ENCODE measurements at places on chromosomes 1 and 21.

- H3K4me3 ChIP-seq, result no peak overlapping the region
- H3K4me1 ChIP-seq, result peaks cover 4% of the 10 kb centered on the region
Observed at GRCh38 chr1:172167796-172168596, 252.5 kb upstream of the C1orf105 start.

- DNase-seq, result no peak
- no peak overlapping the region for H3K27ac ChIP-seq
- H3K4me1 ChIP-seq, result no peaks in the 10 kb centered on the region
- no peak overlapping the region for H3K4me3 ChIP-seq
- no peaks in the 10 kb centered on the region for H3K36me3 ChIP-seq
- no peaks in the 10 kb centered on the region for H3K27me3 ChIP-seq
Observed at GRCh38 chr1:241485145-241485544, 34.4 kb downstream of the FH start.

DNA sequence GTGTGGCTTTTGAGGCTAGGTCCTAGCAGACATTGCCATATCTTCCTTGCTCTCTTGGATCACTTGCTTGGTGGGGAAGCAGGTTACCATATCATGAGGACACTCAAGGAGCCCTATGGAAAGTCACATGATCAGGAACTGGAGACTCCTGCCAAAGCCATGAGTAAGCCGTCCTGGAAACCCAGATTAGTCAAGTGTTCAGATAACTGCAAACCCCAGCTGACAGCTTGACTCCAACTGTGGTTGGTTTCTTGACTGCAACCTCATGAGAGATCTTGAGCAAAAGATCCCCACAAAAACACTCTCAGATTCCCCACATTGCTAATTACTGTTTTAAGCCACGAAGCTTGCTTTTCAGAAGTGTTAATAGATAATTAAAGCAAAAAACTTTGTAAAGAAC is 58.6 kb downstream of the CACNA1E start:
- H3K4me1 ChIP-seq, result no peaks in the 10 kb centered on the region
- DNase-seq, result no peak
- no peak overlapping the region for H3K4me3 ChIP-seq
- H3K36me3 ChIP-seq, result no peaks in the 10 kb centered on the region
- H3K27me3 ChIP-seq, result no peaks in the 10 kb centered on the region

DNA sequence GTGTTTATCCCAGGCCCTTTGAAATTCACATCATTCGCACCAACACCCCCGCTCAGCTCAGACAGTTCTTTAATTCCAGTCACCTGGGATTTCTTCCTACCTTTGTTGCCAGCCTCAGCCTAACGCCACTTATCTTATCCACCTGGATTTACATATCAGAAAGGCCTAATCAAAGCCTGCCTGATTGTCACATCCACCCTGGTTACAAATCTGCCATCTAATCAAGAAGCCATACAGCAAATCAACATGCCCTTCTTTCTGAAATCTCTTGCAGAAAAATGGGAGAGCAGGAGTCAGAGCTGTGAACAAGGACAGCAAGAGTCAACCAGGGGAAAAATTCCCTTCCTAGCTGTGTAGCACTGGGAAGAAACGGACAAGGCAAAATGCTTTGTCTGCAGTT is 173.2 kb upstream of the DAB1 start:
- H3K27me3 ChIP-seq, result no peaks in the 10 kb centered on the region
- no peak for DNase-seq
- H3K27ac ChIP-seq, result no peak overlapping the region
- peaks cover 5% of the 10 kb centered on the region for H3K4me1 ChIP-seq
- no peaks in the 10 kb centered on the region for H3K36me3 ChIP-seq

DNA sequence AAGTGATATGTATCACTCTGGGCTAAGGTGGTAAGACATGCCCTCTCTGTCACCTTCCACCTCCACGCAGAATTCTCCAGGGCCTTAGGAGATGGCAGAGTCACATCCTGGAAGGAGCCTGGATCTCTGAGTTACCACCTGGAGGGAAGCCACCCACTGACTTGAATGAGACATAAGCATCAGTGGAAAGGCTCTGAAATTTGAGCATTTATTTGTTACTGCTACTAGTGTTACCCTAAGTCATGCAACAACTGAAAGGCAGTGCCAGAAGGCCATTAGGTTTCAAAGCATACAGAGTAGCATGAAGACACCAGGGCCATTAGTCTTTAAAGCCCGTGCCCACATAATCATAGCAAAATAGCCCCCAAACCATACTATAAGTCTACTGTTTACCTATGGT is 230.3 kb upstream of the IRF2BP2 start:
- H3K27ac ChIP-seq, result no peak overlapping the region
- no peaks in the 10 kb centered on the region for H3K4me1 ChIP-seq
- no peaks in the 10 kb centered on the region for H3K36me3 ChIP-seq

GRCh38 chr21:45047257-45047656 is 27.1 kb upstream of the ADARB1 start:
- no peaks in the 10 kb centered on the region for H3K27me3 ChIP-seq
- DNase-seq, result no peak
- no peak overlapping the region for H3K4me3 ChIP-seq
- no peak overlapping the region for H3K27ac ChIP-seq
- H3K4me1 ChIP-seq, result no peaks in the 10 kb centered on the region
- H3K36me3 ChIP-seq, result no peaks in the 10 kb centered on the region

GRCh38 chr21:37940691-37941090 is 24.4 kb upstream of the KCNJ6 start:
- no peak overlapping the region for H3K4me3 ChIP-seq
- no peaks in the 10 kb centered on the region for H3K27me3 ChIP-seq
- H3K36me3 ChIP-seq, result no peaks in the 10 kb centered on the region

- H3K4me1 ChIP-seq, result peaks cover 12% of the 10 kb centered on the region
- H3K36me3 ChIP-seq, result no peaks in the 10 kb centered on the region
- H3K27ac ChIP-seq, result no peak overlapping the region
- H3K27me3 ChIP-seq, result no peaks in the 10 kb centered on the region
- H3K4me3 ChIP-seq, result no peak overlapping the region
- DNase-seq, result no peak
Observed at GRCh38 chr1:46804926-46805325, 6.1 kb downstream of the CYP4B1 start.

DNA sequence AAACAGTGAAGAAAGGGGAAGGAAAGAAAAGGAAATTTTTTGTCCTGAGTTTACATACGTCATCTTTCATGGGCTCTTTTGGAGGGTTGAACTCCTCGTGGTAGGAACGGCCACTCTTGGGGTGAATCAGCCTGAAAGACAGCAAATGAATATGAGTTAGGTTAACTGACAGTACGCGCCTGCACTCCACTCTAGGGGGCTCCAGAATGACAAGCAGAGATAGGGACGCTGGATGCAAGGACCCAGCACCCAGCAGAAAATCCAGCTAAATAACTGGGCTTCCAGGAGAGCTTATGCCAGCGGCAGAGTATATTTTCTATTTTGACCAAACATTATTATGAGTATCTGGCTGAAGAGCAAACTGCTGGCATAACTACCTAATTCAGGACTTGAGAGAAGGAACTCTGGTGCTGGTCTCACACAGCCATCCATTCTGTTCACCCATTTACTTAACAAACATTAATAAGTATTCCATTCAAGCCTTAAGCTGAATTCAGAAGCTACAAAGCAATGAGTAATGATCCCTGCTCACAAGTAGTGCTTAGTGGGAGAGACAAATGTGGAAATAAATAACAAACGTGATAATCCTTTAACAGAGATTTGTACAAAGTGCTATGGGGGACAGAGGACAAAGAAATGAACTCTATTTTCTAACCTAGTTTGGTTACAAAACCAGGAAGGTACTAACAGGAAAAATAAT is 22.1 kb downstream of the AK2 start:
- H3K4me3 ChIP-seq, result no peak overlapping the region
- peaks cover 26% of the 10 kb centered on the region for H3K36me3 ChIP-seq
- H3K27me3 ChIP-seq, result no peaks in the 10 kb centered on the region
- peaks cover 10% of the 10 kb centered on the region for H3K4me1 ChIP-seq
- no peak overlapping the region for H3K27ac ChIP-seq
- DNase-seq, result no peak

GRCh38 chr1:211896958-211897357 is 66.4 kb upstream of the LPGAT1 start:
- no peaks in the 10 kb centered on the region for H3K4me1 ChIP-seq
- no peak overlapping the region for H3K4me3 ChIP-seq
- H3K27ac ChIP-seq, result no peak overlapping the region

- no peak overlapping the region for H3K27ac ChIP-seq
- DNase-seq, result no peak
- H3K36me3 ChIP-seq, result no peaks in the 10 kb centered on the region
- no peak overlapping the region for H3K4me3 ChIP-seq
Observed at GRCh38 chr1:95133687-95134086, 16.5 kb downstream of the TLCD4 start.

- H3K27ac ChIP-seq, result peak overlapping the region; percentile 11
- H3K4me3 ChIP-seq, result no peak overlapping the region
- no peaks in the 10 kb centered on the region for H3K36me3 ChIP-seq
- H3K4me1 ChIP-seq, result peaks cover 4% of the 10 kb centered on the region
- no peak for DNase-seq
- no peaks in the 10 kb centered on the region for H3K27me3 ChIP-seq
Observed at GRCh38 chr1:119587341-119587740, 60.7 kb downstream of the ZNF697 start.

DNA sequence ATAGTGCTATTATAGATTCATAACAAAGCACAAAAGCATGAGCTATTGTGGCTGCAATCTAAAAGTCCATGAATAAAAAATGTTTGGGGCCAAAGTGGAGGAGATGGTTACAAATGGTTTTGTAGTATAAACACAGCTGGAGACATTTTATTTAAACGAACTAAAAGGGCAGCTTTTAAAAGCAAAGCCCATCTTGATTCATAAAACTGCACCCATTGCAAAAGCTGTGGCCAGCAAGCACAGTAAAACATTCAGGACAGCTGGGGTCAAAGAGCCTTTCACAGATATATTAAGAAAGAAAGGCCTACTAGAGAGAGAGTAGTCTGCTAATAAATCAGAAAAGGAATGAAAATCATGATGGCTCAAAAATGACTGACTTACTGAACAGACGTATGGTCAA is 520.8 kb downstream of the NUF2 start:
- no peaks in the 10 kb centered on the region for H3K36me3 ChIP-seq
- no peak overlapping the region for H3K4me3 ChIP-seq
- no peak for DNase-seq
- no peaks in the 10 kb centered on the region for H3K27me3 ChIP-seq

- no peaks in the 10 kb centered on the region for H3K27me3 ChIP-seq
- H3K27ac ChIP-seq, result no peak overlapping the region
- H3K4me1 ChIP-seq, result peaks cover 9% of the 10 kb centered on the region
Observed at GRCh38 chr21:42724226-42724920, 71.0 kb downstream of the PDE9A start.

GRCh38 chr1:227728892-227729143 is 6.3 kb downstream of the JMJD4 start:
- H3K36me3 ChIP-seq, result peaks cover 24% of the 10 kb centered on the region
- H3K4me3 ChIP-seq, result peak overlapping the region; percentile 72
- no peaks in the 10 kb centered on the region for H3K27me3 ChIP-seq
- peaks cover 24% of the 10 kb centered on the region for H3K4me1 ChIP-seq

GRCh38 chr1:247548769-247549182 is at the start of gene GCSAML:
TSS of gene GCSAML (plus strand) at chr1:247549134. CDS start at chr1:247549192, 58 bp downstream.
- no peak within 1 kb of the TSS for H3K27ac ChIP-seq
- H3K27me3 ChIP-seq, result no peaks in the 10 kb centered on the region
- H3K4me3 ChIP-seq, result no peak within 1 kb of the TSS
- no peaks in the 10 kb centered on the region for H3K36me3 ChIP-seq
- peaks cover 6% of the 10 kb centered on the region for H3K4me1 ChIP-seq
- DNase-seq, result no peak

DNA sequence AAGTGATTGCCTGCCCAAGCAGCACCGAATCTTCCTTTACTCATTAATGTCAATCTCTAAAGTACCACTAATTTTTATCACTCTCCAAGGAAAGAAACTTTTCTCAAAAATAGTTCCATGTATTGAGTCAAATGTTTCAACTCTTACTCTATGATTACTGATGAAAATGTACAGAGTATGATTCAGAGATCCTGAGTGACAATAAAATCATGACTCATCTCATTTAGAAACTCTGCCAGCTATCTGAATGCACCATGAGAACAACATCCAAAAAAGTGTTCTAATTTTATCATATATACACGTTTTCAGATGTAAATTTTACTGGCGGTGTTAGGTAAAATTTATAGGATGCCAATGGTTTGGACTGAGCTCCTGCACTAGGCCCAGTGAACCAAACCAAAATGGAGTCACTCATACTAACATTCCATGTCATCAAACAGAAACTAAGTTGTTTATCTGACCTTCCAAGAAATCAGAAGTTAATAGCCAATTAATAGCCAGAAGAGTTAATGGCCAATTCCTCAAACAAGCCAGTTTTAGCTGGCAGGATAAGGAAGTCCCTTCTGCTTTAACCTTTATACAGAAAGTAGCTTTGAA is 22.6 kb downstream of the PLPPR5 start:
- no peak for DNase-seq
- H3K4me1 ChIP-seq, result no peaks in the 10 kb centered on the region
- no peaks in the 10 kb centered on the region for H3K27me3 ChIP-seq
- H3K36me3 ChIP-seq, result no peaks in the 10 kb centered on the region
- H3K4me3 ChIP-seq, result no peak overlapping the region
- H3K27ac ChIP-seq, result no peak overlapping the region

DNA sequence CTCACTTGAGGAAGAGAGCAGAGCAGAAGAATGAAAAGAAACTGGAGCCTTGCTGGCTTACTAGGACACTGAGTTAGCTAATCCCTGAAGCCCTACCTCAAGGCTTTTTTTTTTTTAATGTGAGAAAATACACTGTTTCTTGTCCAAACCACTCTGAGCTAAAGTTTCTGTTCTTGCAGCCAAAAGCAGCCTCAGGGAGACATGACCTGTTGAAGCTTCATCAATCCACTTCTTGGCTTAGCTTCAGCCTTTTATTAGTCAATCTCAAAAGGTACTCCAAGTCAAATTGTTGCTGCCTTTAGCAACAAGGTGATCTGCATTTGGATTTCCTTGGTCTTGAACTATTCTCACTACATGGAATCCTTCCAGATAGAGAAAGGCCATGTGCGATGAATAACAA is 33.7 kb downstream of the CCDC185 start:
- no peak overlapping the region for H3K27ac ChIP-seq
- no peaks in the 10 kb centered on the region for H3K27me3 ChIP-seq
- H3K4me1 ChIP-seq, result no peaks in the 10 kb centered on the region
- H3K36me3 ChIP-seq, result no peaks in the 10 kb centered on the region
- no peak overlapping the region for H3K4me3 ChIP-seq

DNA sequence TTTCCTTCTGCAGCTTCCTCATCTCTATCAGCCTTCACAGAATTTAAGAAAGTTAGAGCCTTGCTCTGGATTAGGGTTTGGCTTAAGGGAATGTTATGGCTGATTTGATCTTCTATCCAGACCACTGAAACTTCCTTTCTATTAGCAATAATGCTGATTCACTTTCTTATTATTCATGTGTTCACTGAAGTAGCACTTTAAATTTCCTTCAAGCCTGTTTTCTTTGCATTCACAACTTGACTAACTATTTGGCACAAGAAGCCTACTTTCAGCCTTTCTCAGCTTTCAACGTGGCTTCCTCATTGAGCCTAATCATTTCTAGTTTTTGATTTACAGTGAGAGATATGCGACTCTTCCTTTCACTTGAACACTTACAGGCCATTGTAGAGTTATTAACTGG is 528.5 kb downstream of the PLPP3 start:
- no peak for DNase-seq
- no peak overlapping the region for H3K27ac ChIP-seq
- no peaks in the 10 kb centered on the region for H3K4me1 ChIP-seq

DNA sequence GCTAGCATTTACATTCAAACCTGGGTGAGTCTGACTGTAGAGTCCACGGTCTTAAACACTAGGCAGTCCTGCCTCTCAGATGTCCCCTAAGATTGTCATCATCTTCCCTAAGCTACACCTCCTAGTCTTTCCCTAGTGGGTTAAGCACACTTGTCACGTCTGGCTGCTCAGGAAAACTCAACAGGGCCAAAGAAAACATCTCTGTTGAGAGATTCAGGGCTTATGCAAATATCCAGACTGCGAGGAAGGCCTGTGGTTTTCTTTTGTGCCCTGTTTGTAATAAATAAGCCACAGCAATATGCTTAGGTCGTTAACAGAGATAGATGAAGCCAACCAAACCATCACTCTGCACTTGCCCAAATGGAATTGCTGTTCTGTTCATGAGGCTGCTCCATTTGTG is 472.6 kb upstream of the DEPDC1 start:
- no peaks in the 10 kb centered on the region for H3K27me3 ChIP-seq
- H3K27ac ChIP-seq, result no peak overlapping the region
- no peaks in the 10 kb centered on the region for H3K36me3 ChIP-seq
- no peaks in the 10 kb centered on the region for H3K4me1 ChIP-seq

Measured in trophoblast cell (in vitro differentiated cells and primary cell).